ENCODE measurements at places on chromosomes 7 and 10.

- DNase-seq = no peak
These were observed 745.8 kb downstream of the GRID1 start for GRCh38 chr10:85620807-85621206.

- DNase-seq = no peak
These were observed 83.5 kb downstream of the SPDYE5 start for GRCh38 chr7:75575488-75576121.

- peak; percentile 51 for DNase-seq
These were observed 34.4 kb downstream of the PLEKHA8 start for GRCh38 chr7:30062587-30062986.

DNA sequence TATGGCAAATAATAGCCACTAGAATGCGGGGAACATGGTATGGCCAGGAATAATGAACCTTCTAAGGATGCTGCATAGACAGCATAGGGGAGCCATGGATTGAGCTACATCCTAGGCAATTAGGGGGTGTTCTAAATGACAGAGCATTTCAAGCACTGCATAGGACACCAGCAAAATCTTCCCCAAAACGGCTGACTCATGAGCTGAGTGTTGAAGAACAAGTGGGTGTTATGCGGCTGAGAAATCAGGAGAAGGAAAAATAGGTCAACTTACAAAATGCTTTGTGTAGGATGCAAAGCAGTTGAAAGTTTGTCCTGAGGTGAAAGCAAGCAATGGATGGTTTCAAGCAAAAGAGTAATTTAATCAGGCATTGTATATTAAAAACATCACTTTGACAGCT, 1023.5 kb upstream of the C7orf33 start:
- no peak for DNase-seq

- DNase-seq = peak; percentile 83
These were observed 229.5 kb upstream of the FZD1 start for GRCh38 chr7:91034459-91035368.

Data from GM23338 (cell line).